ENCODE measurements at places on chromosomes 6 and 20.
A peak's percentile ranks its signal among the peaks of the same experiment; 100 is the strongest.

GRCh38 chr20:11083841-11084240 is 410.0 kb upstream of the JAG1 start:
- no peak for DNase-seq

GRCh38 chr6:161104966-161105365 is 113.4 kb downstream of the MAP3K4 start:
- DNase-seq, result no peak

DNA sequence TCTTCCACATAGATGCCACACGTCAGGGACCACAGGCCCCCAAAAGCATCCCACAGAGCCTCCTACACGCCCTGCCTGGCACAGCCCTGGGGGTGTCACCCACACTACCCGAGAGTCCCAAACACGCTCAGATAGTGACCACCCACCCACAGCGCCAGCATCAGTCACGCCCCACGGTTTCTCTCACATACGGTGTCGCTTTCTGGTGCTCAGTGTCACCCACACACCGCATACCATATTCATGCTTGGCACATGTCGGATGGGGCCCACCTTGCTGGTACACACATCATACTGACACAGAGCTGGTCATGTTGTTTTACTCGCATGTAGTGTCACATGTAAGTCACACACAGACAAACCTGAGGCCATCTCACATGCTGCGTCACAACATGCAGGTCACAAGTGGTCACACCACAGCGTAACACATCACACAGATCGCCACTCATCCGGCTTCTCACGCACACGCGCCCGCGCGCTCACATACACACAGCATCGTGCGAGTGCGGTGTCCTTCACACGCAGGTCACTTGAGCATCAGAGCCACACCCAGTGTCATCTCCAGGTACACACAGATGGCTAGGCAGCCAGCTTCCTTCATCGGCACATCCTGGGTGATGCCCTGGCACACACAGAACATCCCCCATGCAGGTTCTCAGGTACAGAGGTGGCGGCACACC is 3.4 kb downstream of the TEAD3 start:
- no peak for DNase-seq

DNA sequence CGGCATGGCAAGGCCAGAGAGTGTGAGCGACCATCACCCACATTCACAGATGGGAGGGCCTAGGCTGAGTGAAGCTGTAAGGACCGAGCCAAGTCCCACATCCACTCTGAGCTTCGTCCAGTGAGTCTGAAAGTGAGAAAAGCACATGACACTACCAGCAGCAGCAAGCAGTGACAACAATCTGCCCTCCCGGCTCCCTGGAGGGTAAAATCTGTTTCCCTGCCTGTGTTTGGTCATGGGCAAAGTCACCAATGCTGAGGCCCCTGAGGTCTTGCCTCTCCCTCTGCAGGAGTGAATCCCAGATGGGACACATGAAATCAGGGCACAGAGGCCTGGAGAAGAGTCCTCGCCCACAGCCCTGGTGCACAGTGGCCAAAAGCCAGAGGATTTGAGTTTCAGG is 6.4 kb upstream of the CST7 start:
- DNase-seq, result no peak

DNA sequence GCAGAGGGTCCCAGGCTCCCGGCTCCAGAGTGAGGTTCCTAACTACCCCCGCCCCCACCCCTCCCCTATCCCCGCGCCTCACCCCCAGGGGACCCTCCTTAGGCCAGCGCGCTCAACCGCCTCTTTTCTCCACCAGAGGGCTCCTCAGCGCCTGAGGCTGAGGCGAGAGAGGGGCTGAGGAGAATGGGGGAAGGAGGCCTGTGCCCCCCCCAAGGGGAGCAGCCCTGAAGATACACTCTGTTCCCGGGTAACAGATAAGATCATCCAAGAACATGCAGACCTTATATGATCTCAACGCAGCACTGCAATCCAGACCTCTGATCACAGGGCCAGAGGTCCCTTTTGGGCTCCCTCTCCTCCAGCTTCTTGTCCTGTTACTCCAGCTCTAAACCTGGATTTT is 43.3 kb upstream of the MRPS10 start:
- DNase-seq, result no peak

GRCh38 chr6:132096996-132097395 is 145.8 kb upstream of the CCN2 start:
- no peak for DNase-seq

- no peak for DNase-seq
Measured at GRCh38 chr6:26459023-26459810, 1.5 kb downstream of the BTN2A1 start.

GRCh38 chr6:122620902-122621301 is 10.7 kb downstream of the PKIB start:
- DNase-seq, result no peak

- DNase-seq, result no peak
Measured at GRCh38 chr6:78397499-78397898, 469.9 kb upstream of the IRAK1BP1 start.

DNA sequence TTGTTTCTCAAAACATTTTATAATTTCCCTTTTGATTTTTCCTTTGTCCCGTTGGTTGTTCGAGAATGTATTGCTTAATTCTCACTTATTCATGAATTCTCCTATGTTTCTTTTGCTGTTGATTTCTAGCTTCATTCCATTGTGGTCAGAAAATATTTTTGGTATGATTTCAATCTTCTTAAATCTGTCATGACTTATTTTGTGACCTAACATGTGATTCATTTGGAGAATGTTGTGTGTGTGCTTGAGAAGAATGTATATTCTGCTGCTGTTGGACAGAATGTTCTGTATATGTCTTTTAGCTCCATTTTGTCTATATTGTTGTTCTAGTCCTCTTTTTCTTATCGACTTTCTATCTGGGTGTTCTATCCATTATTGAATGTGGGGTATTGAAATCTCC is 286.2 kb upstream of the RNF217 start:
- no peak for DNase-seq

GRCh38 chr6:107386340-107386739 is 73.0 kb downstream of the PDSS2 start:
- no peak for DNase-seq

DNA sequence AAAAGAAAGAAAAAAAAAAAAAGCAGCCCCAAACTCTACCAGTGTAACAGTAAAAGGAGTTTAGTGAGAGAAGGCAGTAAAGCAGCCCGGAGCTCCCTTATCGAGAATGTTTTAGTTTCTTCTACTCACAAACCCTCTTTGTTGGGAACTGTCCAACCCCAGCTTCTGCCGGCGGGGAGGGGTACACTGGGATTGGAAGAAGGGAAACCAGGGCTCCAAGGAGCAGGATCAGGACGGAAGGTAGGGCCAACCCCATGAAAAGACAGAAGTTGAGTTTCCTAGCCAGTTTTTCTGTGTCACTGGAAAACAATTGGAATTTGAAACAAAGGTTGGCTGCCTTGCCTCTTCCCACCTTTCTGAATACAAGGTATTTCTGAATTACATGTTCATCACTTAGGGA is 66.0 kb downstream of the KIZ start:
- DNase-seq, result no peak

- peak; percentile 12 for DNase-seq
Measured at GRCh38 chr6:141484711-141485110, 648.0 kb upstream of the GJE1 start.

DNA sequence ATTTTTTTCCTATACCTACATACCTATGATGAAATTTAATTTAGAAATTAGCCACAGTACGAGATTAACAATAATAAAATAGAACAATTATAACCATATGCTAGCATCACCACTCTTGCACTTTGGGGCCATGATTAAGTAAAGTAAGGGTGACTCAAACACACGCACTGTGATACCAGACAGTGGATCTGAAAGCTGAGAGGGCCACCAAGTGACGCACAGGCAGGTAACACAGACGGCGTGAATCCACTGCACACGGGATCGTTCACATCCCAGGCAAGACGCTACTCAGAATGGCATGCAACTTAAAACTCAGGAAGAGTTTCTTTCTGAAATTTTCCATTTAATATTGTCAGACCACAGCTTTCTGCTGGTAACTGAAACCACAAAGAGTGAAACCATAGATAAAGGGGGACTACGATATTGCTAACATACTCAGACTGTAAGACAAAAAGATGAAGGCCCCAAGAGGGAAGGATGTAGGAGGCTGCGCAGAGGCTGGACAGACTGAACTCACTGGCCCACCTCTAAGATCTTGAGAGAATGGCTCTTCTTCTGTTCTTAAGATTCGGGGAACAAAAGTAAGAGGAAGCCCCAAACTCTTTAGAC is 17.9 kb downstream of the RRBP1 start:
- no peak for DNase-seq

GRCh38 chr6:40171343-40171742 is 237.1 kb upstream of the MOCS1 start:
- DNase-seq, result no peak

DNA sequence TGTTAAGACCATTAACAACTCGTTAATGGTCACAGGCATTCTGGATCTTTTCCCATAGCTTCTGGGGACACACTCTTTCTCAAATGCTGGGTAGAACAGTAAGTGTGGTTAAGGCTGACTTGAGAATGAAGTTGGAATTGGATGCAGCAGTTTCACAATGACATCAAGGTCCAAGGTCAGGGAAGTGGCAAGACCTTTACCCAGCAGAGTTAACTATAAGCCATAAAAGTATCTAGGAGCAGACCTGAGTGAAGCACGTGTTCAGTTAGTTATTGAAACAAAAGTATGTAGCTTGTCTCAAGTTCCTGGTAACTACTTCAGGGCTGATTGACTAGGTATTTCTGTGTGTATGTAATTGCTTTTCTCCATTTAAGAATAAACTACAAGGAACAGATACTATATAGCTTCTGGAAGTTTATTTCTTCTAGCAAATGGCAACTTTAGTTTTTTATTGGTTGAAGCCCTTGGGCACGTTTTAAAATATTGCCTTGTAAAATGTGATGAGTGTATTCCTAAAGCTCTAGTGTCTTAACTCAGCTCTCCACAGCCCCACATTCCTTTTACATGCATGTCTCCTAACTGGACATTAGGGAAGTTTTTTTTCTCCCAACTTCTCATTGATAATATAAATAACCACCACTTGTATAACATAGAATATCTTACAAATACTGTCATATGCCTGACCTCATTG is 479.0 kb upstream of the CITED2 start:
- DNase-seq, result no peak

DNA sequence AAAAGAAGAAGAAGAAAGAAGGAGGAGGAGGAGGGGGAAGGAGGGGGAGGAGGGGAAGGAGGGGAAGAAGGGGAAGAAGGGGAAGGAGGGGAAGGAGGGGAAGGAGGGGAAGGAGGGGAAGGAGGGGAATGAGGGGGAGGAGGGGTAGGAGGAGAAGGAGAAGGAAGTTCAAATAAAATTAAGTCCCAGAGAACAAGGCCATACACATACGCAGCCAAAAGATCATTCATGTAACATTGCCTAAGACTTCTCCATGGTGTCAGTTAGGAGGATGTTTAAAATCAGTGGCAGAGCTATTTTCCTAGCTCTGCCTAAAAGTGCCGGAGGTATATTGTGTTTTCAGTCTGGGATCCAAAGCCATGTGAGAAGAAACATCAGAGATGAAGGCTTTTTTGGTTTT is 75.8 kb downstream of the PLCB4 start:
- DNase-seq, result no peak

DNA sequence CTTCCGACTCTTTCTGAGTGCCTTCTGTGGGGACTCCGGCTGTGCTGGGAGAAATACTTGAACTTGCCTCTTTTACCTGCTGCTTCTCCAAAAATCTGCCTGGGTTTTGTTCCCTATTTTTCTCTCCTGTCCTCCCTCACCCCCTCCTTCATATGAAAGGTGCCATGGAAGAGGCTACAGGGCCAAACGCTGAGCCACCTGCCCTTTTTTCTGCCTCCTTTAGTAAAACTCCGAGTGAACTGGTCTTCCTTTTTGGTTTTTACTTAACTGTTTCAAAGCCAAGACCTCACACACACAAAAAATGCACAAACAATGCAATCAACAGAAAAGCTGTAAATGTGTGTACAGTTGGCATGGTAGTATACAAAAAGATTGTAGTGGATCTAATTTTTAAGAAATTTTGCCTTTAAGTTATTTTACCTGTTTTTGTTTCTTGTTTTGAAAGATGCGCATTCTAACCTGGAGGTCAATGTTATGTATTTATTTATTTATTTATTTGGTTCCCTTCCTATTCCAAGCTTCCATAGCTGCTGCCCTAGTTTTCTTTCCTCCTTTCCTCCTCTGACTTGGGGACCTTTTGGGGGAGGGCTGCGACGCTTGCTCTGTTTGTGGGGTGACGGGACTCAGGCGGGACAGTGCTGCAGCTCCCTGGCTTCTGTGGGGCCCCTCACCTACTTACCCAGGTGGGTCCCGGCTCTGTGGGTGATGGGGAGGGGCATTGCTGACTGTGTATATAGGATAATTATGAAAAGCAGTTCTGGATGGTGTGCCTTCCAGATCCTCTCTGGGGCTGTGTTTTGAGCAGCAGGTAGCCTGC is 4.8 kb downstream of the PIM1 start:
- DNase-seq, result no peak

Measured in putamen (tissue), 1 donor.